Sigmoid colon (tissue), 7 donors: ENCODE measurements at places on chromosomes 16 and 17. TPM values are rescaled to one million over a fixed set of nuclear protein-coding genes. Genes with fewer than 3 reads are reported as not detected.

- H3K36me3 ChIP-seq, result no peaks in the 10 kb centered on the region
- DNase-seq, result no peak
- peak overlapping the region; percentile 3 for H3K4me3 ChIP-seq
- no peak overlapping the region for H3K27ac ChIP-seq
These were observed 3.5 kb upstream of the SALL1 start for GRCh38 chr16:51154271-51155171.

GRCh38 chr17:79843474-79843815, 4.2 kb upstream of the CBX4 start:
- peaks cover 61% of the 10 kb centered on the region for H3K27me3 ChIP-seq
- H3K27ac ChIP-seq, result peak overlapping the region; percentile 60
- peak overlapping the region; percentile 51 for H3K4me3 ChIP-seq

DNA sequence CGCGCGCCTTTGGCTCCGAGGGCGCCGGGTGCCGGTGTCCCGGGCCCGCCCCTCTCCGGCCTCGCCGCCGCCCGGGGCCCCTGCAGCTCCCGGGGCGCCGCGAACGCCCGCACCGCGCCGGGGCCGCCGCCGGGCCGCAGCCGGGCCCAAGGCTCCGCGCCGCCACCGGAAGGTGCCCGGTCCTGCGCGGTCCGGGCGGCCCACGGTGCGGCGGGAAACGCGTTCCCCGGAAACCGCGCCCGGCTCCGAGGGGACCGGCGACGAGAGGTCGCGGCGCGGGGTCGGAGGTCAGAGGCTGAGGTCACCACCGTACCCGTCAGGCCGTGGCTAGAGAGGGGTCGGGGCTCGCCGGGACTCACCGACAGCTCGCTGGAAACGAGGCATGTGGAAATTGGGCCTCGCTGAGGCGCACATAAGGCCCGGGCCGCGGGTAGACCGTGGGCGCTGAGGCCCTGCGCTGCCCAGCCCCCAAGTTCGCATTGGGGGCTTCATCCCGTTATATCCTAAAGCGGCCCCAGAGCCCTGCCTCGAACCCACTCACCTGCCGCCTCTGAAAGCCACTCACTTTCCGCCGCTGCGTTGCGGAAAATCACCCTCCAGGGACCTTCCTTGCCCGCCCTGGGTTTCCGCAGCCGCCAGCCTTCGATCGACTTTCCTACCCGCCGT, at the start of gene DUS1L:
Gene DUS1L (minus strand): TSS at position 167 of the 666 bp plus-strand sequence. CDS start 745 bp downstream, outside the sequence.
- H3K27ac ChIP-seq, result peak within 1 kb of the TSS; percentile 86
- peak within 1 kb of the TSS; percentile 97 for H3K4me3 ChIP-seq
- peaks cover 33% of the 10 kb centered on the region for H3K36me3 ChIP-seq
- DNase-seq, result peak; percentile 80
- H3K4me1 ChIP-seq, result peaks cover 28% of the 10 kb centered on the region

DNA sequence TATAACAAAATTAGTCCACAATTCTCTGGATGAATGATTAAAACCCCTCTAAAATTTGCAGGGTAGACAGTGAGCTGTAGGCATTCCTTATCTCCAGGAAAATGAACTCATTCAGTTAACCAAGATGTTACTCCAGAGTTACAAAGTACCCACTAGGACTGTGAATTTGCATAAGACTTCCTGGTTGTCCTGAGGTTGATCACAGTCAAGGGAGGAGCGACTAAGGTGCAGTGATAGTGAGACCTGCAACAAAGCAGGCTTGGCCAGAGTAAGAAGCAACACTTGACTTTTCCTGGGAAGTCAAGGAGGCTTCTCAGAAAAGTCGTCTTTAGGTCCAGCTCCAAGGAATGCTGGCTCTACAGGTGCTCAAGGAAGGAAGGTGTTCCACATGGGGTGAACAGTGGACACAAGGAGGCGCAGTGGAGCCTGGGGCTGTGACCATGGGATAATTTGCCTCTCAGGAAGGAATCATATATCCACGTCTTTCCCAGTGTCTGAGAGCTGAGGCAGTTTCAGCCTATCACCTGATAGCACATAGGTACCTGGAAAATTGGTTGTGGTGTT, 821.1 kb upstream of the EEF2KMT start:
- DNase-seq, result no peak
- H3K36me3 ChIP-seq, result no peaks in the 10 kb centered on the region
- no peak overlapping the region for H3K4me3 ChIP-seq
- H3K27me3 ChIP-seq, result no peaks in the 10 kb centered on the region

Gene CA5A
- total RNA-seq, result not detected

GRCh38 chr17:40553694-40554534, 11.4 kb downstream of the CCR7 start:
- H3K36me3 ChIP-seq, result no peaks in the 10 kb centered on the region
- peak; percentile 89 for DNase-seq
- peaks cover 76% of the 10 kb centered on the region for H3K4me1 ChIP-seq
- H3K27me3 ChIP-seq, result no peaks in the 10 kb centered on the region
- H3K4me3 ChIP-seq, result no peak overlapping the region

DNA sequence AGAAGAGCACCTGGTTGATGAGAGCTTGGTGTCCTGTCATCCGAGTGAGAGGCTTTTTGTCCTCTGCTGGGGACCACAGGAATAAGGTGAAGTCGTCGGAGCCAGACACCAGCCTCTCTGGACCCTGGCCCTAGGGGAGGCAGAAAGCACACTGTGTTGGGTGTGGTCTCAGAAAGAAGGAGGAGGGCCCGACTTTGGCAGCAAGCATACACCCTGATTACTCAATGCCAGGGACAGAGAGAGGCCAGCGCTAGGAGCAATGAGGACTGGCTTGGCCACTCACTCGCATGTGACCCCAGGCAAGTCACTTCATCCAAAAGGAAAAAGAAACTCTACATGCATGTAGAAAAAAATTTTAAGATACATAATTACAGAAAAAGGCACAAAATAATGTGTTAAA, 6.8 kb downstream of the NLE1 start:
- no peak overlapping the region for H3K27ac ChIP-seq
- H3K4me1 ChIP-seq, result peaks cover 2% of the 10 kb centered on the region
- no peak for DNase-seq

GRCh38 chr17:43019418-43019817, 2.8 kb downstream of the VAT1 start:
- no peaks in the 10 kb centered on the region for H3K36me3 ChIP-seq
- no peak for DNase-seq
- peak overlapping the region; percentile 89 for H3K27ac ChIP-seq
- no peaks in the 10 kb centered on the region for H3K27me3 ChIP-seq

DNA sequence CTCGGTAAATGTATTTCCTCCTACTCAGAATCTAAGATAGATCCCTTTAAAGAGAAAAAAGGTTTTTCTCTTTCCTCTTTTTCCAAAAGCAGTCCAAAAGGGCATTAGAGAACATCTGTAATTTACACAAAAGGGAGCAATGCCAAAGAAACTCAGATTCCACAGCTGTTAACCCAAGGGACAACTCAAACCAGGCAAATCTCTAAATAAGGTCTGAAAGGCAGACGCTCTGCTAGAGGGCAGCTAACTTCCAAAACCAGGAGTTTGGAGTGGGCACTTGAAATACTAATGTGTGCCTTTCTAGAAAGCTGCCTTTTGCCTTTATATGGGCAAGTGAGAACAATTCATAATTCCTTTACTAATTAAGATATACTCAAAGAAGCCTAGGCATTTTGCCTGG, 435.7 kb downstream of the ZFHX3 start:
- no peaks in the 10 kb centered on the region for H3K27me3 ChIP-seq
- H3K4me1 ChIP-seq, result no peaks in the 10 kb centered on the region
- H3K4me3 ChIP-seq, result no peak overlapping the region
- H3K36me3 ChIP-seq, result no peaks in the 10 kb centered on the region

Gene RND2
- 4.6 TPM for total RNA-seq

- no peak overlapping the region for H3K4me3 ChIP-seq
- H3K36me3 ChIP-seq, result peaks cover 4% of the 10 kb centered on the region
- no peaks in the 10 kb centered on the region for H3K27me3 ChIP-seq
- no peak overlapping the region for H3K27ac ChIP-seq
These were observed 28.7 kb downstream of the MPG start for GRCh38 chr16:106623-107324.

Gene SGCA
- total RNA-seq, result 76.4 TPM

- no peaks in the 10 kb centered on the region for H3K27me3 ChIP-seq
- H3K27ac ChIP-seq, result no peak overlapping the region
- H3K4me3 ChIP-seq, result no peak overlapping the region
- DNase-seq, result peak; percentile 72
- H3K4me1 ChIP-seq, result no peaks in the 10 kb centered on the region
These were observed 54.5 kb downstream of the GTF3C1 start for GRCh38 chr16:27495191-27495590.

- no peak overlapping the region for H3K4me3 ChIP-seq
- no peaks in the 10 kb centered on the region for H3K36me3 ChIP-seq
These were observed 51.8 kb upstream of the IL34 start for GRCh38 chr16:70594569-70594968.
